ENCODE measurements at places on chromosomes 16 and 17.

GRCh38 chr16:88927010-88927409 is 50.0 kb downstream of the CBFA2T3 start:
- DNase-seq, result no peak

GRCh38 chr17:81697261-81698044 is 5.7 kb upstream of the MRPL12 start:
- no peak for DNase-seq

DNA sequence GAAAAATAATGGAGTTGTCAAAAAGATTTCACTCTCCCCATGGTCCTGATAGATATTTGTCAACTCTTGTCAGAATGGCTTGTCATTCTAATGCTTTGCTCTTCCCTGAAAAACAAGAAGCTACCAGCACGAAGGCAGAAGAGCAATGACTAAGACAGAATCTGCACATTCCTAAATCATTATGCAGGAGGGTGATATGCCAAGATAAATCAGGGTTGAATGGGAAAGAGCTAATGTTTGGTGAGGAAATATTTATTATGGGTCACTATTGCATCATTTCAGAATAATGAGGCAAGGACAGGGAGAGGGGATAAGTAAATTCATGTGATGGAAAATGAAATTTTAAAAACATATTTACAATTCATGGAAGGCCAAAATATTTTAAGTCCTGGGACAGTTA is 297.5 kb upstream of the XYLT1 start:
- no peak for DNase-seq

- DNase-seq, result no peak
These were observed 14.4 kb downstream of the HSD17B2 start for GRCh38 chr16:82049484-82049883.

DNA sequence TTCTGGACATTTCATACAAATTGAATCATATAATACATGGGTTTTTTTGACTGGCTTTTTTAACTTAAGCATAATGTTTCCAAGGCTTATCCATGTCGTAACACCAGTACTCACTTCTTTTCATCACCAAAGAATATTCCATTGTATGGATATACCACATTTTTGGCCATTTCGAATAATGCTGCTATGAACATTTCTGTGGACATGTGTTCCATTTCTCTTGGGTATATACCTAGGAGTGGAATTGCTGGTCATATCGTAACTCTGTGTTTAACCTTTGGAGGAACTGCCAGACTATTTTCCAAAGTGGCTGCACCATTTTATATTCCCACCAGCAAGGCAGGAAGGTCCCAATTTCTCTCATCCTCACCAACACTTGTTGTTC is 46.0 kb upstream of the WSB1 start:
- DNase-seq, result no peak

DNA sequence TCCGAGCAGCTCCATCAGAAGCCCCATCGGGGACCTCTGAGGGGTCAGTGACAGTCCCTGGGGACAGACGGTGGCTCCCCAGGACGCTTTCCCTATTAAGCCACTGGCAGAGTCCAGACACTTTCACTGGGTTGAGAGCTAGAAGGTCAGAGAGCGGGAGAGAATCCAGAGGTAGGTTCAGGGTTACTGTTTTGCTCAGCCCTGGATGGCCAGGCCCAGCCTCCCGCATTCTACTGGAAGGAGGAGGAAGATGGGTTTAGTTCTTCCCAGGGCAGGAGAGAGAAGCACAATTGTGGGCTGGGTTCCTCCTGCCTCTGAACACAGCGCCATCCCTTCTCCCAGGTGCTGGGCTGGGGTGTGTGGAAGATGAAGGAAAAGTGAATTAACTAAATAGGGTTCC is 452.8 kb downstream of the SLC39A11 start:
- DNase-seq, result no peak

GRCh38 chr16:31333686-31334649 is 21.0 kb upstream of the ITGAX start:
- DNase-seq, result peak; percentile 31

Data from NCI-H82 (cell line).